Femur (tissue), 1 donor: ENCODE measurements at places on chromosomes 3 and 15.

DNA sequence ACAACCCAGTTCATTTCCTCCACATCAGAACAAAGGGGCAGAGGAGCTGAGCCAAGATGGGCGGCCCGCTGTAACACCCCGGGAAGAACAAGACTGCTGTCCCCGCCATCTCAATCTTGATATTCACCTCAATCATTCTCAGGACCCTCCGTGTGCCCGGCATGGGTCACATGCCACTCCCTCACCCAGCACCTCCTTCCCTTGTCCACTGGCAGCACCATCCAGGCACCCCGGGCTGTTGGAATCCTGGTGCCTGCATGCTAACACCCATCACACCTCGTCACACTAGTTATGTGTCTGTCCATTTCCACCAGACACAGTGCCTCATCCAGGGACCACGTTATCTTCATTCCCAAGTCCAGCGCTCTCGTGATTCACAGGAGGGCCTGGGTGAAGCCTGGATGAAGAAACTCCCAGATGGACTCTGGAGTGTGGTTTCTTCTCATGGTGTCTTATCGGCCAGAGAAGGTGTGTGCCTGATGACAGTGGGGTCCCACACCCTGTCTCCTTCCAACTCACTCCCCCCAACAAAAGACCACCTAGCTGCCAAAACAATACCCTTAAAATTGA, 16.7 kb downstream of the MEGF11 start:
- DNase-seq: no peak

DNA sequence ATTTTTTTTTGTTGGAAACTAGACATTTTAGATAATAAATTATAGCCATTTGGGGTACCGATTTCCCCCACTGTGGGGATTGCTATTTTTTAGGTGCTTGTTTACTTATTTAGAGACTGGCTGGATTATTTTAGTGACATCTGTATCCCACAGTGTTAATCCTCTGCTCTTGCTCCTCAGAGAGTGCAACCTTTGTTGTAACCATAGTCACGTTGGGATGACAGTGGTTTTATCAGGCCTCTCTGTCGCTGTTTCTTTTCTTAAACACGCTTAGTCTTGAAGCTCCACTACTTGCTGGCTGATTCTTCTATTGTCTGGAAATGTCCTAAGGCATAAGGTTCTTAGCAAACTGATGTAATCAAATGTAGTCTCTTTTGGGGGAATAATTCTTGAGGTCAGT, 451.6 kb upstream of the SEMA6D start:
- DNase-seq: no peak

- no peak for DNase-seq
Measured at GRCh38 chr3:170732660-170733245, 137.2 kb downstream of the RPL22L1 start.

DNA sequence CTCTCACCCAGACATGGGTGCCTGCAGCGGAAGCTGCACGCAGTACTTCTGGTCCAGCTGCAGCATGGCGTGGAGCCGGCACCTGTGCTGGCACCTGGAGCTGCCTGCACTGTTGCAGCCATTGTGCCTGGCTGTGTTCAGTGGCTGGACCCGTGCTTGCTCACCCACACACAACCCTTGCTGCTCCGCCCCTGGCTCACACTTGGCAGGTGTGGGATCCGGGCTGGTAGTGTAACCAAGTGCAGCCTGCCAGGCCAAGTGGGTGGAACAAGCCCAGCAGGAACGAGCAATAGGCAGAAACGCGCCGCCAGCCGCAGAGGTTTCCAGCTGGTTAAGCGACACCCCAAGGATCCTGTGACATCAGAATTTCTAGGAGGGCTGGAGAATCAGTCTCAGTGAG, 11.2 kb upstream of the SCAPER start:
- DNase-seq: no peak

DNA sequence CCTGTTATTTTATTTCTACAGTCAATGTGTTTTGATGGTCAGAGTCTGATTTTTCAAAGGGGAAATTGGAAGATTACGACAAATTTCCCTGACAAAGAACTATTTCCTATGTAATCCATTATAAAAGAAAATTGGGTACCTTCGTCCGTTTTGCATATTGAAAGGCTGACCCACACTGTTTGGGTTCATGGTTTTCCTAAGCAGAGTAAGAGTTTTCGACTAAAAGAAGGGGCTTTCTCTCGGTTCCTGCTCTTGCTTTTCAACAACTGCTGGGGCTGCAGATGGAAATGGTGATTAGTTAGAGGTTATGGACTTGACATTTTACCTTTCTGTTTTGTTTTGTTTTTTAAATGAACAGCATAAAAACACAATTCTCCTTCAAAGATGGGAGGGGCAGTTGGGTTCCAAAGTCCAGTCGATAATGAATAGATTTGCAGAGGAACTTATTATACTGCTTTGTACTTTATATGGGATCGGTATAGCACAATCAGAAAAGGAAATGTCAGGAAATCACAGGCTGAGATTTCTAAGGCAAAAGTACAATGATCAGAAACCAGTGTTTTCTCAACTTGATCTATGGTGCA, 978 bp downstream of the KCNMB2 start:
- DNase-seq: no peak
